ENCODE measurements at places on chromosomes 7 and 10. TPM values are rescaled to one million over a fixed set of nuclear protein-coding genes. Genes with fewer than 3 reads are reported as not detected.

DNA sequence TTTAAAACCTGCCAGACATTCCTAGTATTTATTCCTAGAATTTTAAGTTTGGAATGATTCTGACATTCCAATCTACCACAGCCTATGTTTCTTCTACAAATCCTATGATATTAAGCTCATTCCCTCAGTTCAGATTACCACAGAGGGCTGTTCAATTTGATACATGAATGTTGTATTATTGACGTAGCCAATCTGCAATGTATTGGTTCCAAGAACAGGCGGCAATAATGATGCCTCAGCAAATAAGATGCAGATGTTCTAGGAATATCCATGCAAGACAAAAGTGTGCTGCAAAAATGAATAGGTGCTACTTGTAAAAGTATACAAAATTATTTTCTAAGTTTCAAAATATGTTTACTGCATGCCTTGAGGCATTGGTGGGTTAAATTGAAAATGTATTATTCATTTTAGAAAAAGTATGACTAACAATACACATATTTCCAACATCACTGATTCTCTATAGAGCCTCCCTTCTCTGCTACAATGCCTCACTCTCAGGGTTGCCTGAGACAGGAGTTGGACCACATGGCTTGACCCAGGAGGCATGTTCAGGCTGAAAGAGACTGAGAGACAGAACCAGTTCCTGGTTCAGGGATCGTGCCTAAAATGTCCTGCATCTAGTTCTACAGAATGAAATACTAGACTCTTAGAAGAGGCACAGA is 94.1 kb upstream of the CREB5 start:
- no peaks in the 10 kb centered on the region for H3K27me3 ChIP-seq
- no peak overlapping the region for H3K27ac ChIP-seq
- H3K36me3 ChIP-seq: no peaks in the 10 kb centered on the region
- H3K4me1 ChIP-seq: no peaks in the 10 kb centered on the region
- no peak for DNase-seq

DNA sequence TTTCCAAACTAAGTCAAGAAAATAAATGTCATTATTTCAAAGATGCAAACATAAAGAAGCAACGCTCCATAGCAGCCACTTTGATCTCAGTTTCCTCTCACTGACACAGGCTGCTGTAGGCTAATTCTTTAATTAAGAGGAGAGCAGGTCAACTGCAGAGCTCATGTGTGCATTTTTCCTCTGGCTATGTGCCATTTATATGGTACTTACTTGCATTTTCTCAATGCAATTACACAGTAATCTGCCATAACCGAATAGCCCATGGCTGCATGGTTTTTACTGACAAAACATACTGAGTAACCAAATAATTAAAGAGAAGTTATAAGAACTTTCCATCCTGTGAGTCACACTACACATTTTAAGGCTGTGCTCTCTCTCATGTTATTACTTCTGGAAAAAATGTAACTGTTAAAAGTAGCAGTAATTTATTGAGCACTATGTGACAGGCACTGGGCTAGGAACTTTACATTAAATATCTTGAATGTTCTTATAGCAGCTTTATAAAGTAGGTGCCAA is 122.0 kb downstream of the ELAPOR2 start:
- H3K4me3 ChIP-seq: no peak overlapping the region
- DNase-seq: no peak
- peaks cover 11% of the 10 kb centered on the region for H3K4me1 ChIP-seq
- H3K27ac ChIP-seq: no peak overlapping the region

The LMTK2 gene
- 14.1 TPM for total RNA-seq

DNA sequence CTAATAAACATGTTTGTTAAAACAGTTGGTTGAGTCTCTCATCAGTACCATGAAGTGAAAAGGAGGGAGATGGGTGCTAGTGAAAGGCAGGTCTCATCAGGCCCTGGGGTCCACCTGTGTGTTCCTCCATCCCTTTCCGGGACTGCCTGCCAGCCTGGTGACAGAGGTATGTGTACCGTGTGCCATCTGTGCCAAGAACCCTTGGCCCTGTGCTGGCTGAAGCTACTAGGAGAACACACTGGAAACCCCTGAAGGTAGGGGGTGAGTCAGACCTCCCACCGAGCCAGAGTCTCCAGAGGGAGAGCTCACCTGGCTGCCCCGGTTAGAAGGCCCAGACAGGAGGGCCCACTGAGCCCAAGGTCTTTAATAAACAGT is 2.3 kb downstream of the DDIT4 start:
- H3K4me1 ChIP-seq: peaks cover 24% of the 10 kb centered on the region
- H3K4me3 ChIP-seq: peak overlapping the region; percentile 96
- peak overlapping the region; percentile 24 for H3K27ac ChIP-seq
- peaks cover 5% of the 10 kb centered on the region for H3K36me3 ChIP-seq

The DKK1 gene
- 16.1 TPM for total RNA-seq

GRCh38 chr7:135467207-135467711 is 42.6 kb downstream of the CNOT4 start:
- H3K36me3 ChIP-seq: no peaks in the 10 kb centered on the region
- H3K27ac ChIP-seq: no peak overlapping the region
- no peaks in the 10 kb centered on the region for H3K27me3 ChIP-seq
- no peaks in the 10 kb centered on the region for H3K4me1 ChIP-seq
- no peak for DNase-seq

DNA sequence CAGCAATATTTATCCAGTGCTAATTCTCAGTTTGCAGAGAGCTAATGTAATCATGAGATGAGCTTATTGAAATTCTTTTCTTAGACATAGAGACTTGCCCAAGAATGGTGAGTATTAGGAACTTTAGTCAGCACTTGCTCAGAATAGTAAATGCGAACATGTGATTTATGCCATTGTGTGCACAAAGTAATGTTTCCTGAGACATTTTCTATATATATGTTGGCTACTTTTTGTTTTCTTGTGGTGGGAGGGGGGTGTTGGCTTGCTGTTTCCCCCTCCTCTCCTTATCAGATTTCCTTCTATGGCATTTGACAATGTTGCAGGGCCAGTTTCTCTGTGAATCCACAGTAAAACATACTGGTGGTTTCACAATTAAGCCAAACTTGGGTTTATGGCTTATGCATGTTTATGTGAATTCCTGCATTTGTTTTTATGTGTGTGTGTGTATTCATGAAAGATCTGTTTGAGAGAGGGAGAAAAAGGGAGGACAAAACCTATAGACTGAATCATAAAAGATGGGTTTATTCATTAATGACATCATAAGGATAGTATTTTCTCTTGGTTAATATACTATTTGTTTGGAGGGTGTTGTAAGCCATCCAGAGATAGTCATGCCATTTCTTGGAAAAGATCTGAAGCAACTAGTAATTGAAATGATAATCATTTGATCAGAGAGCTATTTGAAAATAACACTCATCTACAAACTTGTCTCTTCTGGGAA is 36.3 kb downstream of the ARID5B start:
- H3K4me1 ChIP-seq: no peaks in the 10 kb centered on the region
- no peak overlapping the region for H3K27ac ChIP-seq
- no peaks in the 10 kb centered on the region for H3K36me3 ChIP-seq
- H3K4me3 ChIP-seq: no peak overlapping the region
- no peaks in the 10 kb centered on the region for H3K27me3 ChIP-seq
- no peak for DNase-seq

DNA sequence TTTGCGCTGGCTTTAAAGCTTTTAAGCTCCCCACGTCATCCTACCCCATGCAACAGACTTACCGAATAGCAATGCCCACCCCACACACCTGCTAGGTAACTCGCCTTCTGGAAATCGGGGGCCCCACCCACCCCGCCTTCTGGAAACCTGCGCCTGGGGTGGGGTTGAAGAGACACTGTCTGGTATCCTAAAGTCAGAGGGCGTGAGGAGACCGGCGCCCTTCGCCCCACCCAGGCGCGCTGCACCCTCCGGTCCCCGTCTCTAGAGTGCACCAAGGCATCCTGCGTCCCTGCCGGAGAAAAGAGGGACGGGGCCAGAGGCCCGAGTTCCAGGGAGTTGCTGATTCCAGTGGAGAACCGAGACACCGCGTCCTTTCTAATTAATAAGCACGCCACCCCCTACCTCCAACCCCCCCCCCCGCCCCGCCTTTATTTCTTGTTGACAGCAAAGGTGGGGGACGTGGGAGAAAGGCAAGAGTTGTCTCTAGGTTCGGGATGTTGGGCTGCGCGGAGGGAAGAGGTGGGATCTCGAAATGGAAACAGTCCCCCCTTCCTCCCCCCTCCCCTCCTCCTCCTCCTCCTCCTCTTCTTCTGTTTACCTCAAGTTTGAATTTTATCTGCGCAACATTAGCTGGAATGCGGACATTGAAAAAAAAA is 220.9 kb upstream of the MKLN1 start:
- H3K27ac ChIP-seq: no peak overlapping the region
- peaks cover 26% of the 10 kb centered on the region for H3K4me1 ChIP-seq
- DNase-seq: peak; percentile 56
- H3K27me3 ChIP-seq: peaks cover 64% of the 10 kb centered on the region

DNA sequence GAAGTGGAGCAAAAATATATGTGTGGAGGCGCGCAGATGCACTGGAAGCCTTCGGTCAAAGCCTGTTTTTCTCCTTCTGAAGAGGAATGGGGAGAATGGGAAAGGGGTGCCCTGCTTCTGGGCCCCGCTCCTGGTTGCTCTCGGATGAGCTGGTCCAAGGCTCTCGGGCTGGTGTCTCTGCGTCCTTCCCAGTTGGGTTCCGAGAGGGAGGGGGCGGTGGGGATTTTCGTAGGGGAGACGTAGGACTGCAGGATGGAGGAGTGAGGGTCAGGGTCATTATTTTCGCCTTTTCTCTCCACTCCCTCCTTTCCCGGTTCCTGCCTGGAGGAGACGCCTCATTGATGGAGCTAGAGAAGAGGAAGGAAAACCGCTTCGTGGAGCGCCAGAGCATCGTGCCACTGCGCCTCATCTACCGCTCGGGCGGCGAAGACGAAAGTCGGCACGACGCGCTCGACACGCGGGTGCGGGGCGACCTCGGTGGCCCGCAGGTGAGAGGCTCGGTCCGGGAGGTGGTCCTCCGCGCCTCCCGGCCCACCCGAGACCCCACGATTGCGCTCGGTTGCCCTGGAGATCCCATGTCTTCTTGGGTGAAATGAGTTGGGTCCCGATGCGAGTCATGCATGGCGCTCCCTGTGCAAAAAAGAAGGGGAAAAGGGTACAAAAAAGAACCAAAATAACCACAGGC is 790 bp downstream of the ADAM22 start:
- peak; percentile 52 for DNase-seq
- no peaks in the 10 kb centered on the region for H3K4me1 ChIP-seq
- H3K27ac ChIP-seq: no peak overlapping the region
- peaks cover 21% of the 10 kb centered on the region for H3K27me3 ChIP-seq

- H3K27ac ChIP-seq: no peak overlapping the region
- no peak for DNase-seq
- H3K27me3 ChIP-seq: no peaks in the 10 kb centered on the region
- no peak overlapping the region for H3K4me3 ChIP-seq
- no peaks in the 10 kb centered on the region for H3K36me3 ChIP-seq
- H3K4me1 ChIP-seq: no peaks in the 10 kb centered on the region
These were observed 2.0 kb downstream of the MYO1G start for GRCh38 chr7:44976746-44977196.

DNA sequence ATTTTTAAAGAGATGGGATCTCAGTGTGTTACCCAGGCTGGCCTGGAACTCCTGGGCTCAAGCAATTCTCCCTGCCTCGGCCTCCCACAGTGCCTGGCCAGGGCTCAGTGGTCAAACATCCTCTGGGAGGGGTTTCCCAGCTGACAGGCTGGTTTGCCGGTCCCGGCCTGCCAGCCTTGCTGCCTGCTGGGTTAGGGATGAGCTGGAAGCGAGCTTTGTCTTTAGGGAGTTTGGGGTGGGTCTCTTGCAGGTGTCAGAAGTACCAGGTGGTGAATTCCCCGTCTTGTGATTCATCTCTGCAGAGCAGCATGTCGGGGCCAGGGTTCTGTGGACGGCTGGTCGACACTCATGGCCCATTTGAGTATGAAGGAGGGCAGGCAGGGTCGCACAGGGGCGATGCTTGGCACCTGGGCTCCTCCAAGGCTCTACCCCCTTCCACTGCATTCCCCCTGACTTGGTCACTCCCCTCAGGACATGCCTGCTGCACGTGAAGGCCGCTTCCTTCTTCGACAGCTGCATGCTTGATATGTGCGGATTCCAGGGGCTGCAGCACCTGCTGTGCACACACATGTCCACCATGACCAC is 30.3 kb downstream of the ZAN start:
- no peaks in the 10 kb centered on the region for H3K27me3 ChIP-seq
- DNase-seq: peak; percentile 29
- H3K4me1 ChIP-seq: peaks cover 4% of the 10 kb centered on the region
- no peak overlapping the region for H3K4me3 ChIP-seq
- no peak overlapping the region for H3K27ac ChIP-seq

DNA sequence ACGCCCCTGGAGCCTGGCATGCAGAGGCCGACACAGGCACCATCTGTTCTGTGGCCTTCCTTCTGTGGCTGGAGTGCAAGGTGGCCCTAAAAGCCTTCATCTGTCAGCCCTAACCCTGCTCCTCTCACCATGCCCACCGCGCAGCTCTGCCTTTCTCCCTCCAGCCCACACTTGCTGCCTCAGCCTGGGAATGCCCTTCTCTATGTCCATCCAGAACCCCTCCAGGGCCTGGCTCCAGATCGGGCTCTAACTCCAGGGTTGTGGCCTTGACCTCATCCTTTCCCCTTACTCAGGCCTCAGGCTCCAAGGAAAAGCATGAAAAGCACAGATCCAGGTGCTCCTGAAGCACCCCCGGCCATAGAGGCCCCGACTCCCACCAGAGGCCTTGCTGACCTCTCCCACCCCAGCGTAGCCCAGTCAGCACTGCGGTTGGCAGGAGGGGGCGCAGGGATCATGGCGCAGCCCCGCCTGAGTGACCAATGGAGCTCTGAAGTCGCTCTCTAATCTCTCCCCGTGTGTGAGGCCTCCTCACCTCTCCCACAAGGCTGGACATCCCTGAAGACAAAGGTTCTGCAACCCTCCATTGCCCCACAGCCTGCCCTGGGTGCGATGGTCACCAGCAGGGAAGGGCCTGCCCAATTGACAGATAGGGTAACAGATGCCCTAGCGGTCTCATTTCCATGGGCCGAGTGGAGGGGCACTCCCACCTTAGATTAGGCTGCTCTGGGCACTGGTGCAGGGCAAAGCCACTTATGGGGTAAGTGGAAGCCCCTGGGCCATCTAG is 9.2 kb downstream of the ZCCHC24 start:
- H3K27me3 ChIP-seq: no peaks in the 10 kb centered on the region
- no peak for DNase-seq
- no peak overlapping the region for H3K4me3 ChIP-seq

The AGMO gene
- 0.30 TPM for total RNA-seq

GRCh38 chr7:34057956-34058355 is 152.6 kb downstream of the BMPER start:
- H3K27ac ChIP-seq: no peak overlapping the region
- H3K36me3 ChIP-seq: no peaks in the 10 kb centered on the region
- peaks cover 24% of the 10 kb centered on the region for H3K4me1 ChIP-seq
- no peak for DNase-seq

Measured in neural progenitor cell (in vitro differentiated cells).